ENCODE measurements at places on chromosomes 3 and 15.
A peak's percentile ranks its signal among the peaks of the same experiment; 100 is the strongest.

DNA sequence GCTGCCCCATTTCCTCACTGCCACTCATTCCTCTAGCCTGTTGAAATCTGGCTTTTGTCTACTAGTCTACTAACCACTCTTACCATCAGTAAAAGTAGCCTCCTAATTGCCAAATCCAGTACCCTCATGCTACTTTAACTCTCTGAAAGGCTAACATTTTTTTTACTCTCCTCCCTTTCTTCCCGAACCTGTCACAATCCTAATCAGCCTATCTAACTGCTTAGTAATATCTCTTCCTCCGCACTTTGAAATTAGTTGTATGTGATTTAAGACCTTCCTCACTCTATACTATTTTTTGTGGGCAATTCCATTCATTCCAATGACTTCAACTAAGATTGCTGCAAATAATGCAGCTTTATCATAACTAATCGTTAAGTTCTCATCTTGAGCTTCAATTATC, 3.7 kb downstream of the SENP7 start:
- H3K4me3 ChIP-seq, result no peak overlapping the region
- H3K4me1 ChIP-seq, result no peaks in the 10 kb centered on the region
- H3K36me3 ChIP-seq, result no peaks in the 10 kb centered on the region
- H3K27ac ChIP-seq, result no peak overlapping the region
- no peaks in the 10 kb centered on the region for H3K27me3 ChIP-seq

- H3K27ac ChIP-seq, result no peak overlapping the region
- H3K36me3 ChIP-seq, result no peaks in the 10 kb centered on the region
- H3K4me3 ChIP-seq, result no peak overlapping the region
- no peaks in the 10 kb centered on the region for H3K27me3 ChIP-seq
Observed at GRCh38 chr15:54884312-54884711, 312.4 kb downstream of the RSL24D1 start.

DNA sequence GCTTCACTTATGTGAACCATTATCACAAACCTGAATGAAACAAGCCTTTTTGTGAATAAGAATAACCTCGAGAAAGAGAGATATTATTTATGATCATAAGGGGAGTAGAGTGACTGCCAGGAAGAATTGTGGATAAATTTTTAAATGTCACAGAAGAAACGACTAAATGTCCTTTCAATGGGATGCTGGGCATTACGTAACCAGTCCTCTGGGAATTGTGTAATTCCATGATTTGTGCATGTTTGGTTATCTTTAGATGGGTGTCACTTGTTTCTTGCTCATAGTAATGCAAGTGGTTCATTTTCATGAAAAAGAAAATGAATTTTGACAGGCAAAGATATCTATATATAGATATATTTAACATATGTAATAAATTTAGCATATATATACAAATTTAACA, 379.5 kb upstream of the AGTR1 start:
- H3K36me3 ChIP-seq, result no peaks in the 10 kb centered on the region
- no peak overlapping the region for H3K27ac ChIP-seq
- DNase-seq, result no peak
- no peaks in the 10 kb centered on the region for H3K27me3 ChIP-seq
- H3K4me3 ChIP-seq, result no peak overlapping the region
- H3K4me1 ChIP-seq, result no peaks in the 10 kb centered on the region

GRCh38 chr3:134464064-134464688, 21.6 kb downstream of the ANAPC13 start:
- H3K36me3 ChIP-seq, result no peaks in the 10 kb centered on the region
- peaks cover 4% of the 10 kb centered on the region for H3K4me1 ChIP-seq
- no peaks in the 10 kb centered on the region for H3K27me3 ChIP-seq
- H3K27ac ChIP-seq, result peak overlapping the region; percentile 60
- H3K4me3 ChIP-seq, result no peak overlapping the region
- DNase-seq, result peak; percentile 45

All from small intestine (tissue), 16 donors.